ENCODE measurements at places on chromosomes 2 and 18.

GRCh38 chr2:70771446-70771845 is 3.4 kb upstream of the ADD2 start:
- DNase-seq = no peak

GRCh38 chr18:7467708-7468466 is 99.2 kb upstream of the PTPRM start:
- no peak for DNase-seq

DNA sequence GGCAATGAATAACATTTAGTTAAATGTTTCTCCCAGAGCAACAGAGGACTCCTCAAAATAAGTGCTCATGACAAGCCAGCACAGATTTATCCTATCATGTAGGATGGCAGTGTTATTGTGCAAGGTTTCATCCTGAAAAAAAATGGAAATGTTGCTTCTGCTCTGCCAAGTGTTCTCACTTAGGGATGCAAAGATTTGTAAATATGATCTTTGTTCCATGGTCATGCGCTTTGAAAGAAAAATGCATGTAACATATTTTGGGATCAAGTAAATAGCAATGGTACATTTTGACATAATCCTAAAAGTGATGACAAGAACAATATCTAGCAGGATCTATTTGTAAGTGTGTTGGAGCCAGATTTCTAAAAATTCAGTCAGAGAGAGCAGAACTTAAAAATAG is 229.5 kb upstream of the CCDC150 start:
- no peak for DNase-seq

DNA sequence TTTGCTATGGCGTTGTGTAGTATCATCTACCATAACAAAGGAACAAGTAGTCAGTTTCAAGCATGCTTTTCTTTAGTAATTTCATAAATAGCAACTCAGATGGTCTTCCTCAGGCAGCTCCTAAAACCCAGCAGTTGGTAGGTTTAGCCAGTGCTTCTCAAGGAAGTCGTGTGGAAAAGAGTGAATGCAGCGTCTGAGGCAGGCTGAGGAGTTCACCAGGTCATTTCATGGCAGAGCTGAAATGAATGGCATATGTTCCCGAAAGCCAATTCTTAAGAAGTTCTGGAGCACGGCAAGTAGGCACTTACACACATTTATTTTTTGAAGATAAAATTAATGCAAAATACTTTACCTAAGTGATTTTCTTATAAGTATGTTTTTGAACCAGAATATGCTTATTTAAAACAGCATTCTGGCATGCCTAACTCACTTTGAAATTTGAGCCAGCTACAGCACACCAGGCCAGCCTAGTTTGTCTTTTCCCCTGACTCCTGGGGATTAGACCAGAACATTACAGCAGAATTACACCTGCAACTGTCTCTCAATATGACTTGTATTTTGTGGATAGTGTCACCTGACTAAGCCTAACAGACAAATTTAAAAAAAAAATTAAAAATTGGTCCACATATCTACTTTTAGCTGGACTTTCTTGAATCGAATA is 62.2 kb downstream of the OSBPL6 start:
- DNase-seq = no peak

GRCh38 chr2:8355102-8355859 is 326.6 kb upstream of the ID2 start:
- no peak for DNase-seq

- no peak for DNase-seq
Observed at GRCh38 chr2:226698671-226699070, 100.9 kb downstream of the IRS1 start.

DNA sequence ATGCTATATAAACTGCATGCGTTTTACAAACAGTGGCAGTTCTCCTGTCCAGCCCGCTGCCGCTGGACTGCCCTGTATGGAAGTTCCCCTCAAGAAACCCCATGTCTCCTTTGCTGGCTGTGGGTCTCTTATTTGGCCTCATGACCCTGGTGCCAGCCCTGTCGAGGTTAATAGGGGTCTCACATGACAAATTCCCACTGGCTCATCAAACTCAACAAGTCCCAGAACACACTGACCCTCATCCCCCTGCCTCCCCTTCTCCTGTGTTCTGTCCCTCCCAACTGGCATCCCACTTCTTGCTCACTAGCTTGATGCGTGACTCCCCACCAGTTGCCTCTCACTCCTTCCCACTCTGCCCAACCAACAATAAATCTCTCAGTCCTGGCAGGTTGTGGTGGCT is 137.6 kb upstream of the HS6ST1 start:
- no peak for DNase-seq

DNA sequence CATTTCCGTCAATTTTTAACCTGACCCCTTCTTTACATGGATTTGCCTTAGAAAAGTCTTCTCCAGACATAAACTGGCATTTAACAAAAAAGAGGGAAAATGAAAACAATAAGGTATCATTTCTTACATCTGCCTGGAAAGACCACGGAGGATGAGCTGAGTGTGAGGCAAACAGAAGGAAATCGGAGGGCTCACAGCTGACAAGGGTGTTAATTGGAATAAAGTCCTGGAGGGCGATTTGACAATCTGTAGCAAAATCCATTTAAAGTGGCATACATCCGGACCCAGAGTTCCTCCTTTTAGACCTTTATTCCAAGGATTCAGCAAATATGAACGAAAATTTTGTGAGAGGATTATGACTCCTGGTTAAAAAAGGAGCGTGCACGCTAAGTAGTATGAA is 179.7 kb upstream of the COPS8 start:
- DNase-seq = no peak

GRCh38 chr2:85672456-85672855 is 4.5 kb upstream of the SFTPB start:
- no peak for DNase-seq

DNA sequence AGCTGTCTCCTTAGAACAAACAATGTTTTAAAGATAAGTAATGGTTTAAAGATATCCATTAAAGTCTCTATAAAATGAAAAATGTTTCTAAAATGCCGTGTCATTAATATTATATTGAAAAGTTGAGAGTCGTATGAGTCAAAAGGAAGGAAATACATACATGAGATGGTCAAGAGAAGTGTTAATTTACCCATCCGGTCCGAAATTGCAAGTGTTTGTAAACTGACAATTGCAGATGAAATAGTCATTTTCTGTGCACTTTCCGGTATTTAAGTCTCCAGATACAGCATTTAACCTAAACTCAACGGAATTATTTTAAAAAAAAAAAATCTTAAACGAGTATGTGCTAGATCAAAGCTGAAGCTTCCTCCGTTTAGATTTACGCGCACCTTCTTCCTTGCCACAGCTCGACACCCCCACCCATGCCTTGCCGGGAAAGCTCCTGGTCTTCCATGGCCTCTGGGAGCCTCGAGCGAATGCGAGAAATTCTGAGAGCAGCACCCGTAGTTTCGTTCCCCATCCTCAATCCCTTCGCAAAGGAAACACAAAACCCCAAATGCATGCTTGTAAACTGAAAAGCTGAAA is 1.8 kb downstream of the DSC3 start:
- no peak for DNase-seq

- DNase-seq = no peak
Observed at GRCh38 chr2:45585267-45585861, 25.7 kb downstream of the SRBD1 start.

- DNase-seq = no peak
Observed at GRCh38 chr2:185208261-185208660, 530.3 kb upstream of the FSIP2 start.

DNA sequence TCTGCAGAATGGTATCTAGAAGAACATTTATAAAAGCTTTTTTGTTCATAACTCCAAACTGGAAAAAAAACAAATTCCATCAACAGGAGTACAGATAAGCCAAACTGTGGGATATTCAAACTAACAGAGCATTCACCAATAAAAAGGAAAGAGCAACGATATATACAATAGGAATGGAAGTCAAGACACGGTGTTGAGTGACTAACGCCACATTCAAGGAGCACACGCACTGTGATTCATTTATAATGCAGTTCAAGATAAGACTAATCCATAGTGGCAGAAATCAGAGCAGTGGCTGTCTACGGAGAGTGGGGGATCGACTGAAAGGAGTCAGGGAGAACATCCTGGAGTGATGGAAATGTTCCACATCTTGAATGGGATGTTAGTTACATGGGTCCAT is 70.7 kb downstream of the CABYR start:
- DNase-seq = no peak
